Heart right ventricle (tissue), 16 donors: ENCODE measurements at places on chromosomes 12 and 14. TPM values are rescaled to one million over a fixed set of nuclear protein-coding genes. Genes with fewer than 3 reads are reported as not detected.

DNA sequence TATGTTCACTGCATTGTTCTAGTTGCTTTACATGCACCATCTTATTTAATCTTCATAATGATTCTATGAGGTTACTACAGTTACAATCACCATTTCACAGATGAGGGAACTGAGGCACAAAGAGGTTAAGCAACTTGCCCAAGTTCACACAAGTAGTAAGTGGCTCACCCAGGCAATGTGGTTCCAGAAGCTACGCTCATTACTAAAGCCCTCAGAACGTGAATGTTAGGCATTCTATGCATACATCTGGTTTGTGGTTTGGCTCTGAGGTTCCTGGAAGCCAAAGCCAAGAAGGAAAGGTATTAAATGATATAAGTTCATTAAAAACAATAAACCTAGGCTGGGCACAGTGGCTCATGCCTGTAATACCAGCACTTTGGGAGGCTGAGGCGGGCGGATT lies 14.4 kb upstream of the VRTN start:
- no peak overlapping the region for H3K27ac ChIP-seq
- no peak overlapping the region for H3K4me3 ChIP-seq
- H3K4me1 ChIP-seq: no peaks in the 10 kb centered on the region
- H3K27me3 ChIP-seq: no peaks in the 10 kb centered on the region

DNA sequence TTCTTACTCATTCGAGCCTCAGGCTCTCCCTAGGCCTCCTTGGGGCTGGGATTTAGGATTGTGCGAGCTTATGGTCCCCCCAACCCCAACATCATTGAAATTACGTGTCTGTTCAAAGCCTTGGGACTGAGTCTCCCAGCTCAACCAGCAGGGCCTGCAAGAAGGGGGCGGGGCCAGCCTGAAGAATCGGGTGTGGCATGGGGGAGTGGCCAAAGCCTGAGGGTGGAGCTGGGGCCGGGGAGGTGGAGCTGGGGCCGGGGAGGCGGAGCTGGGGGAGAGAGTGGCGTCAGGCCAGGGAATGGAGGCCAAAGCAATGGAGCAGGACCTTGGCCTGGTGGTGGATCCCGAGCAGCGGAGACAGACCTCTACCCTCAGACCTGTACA lies 24.3 kb upstream of the HSPB8 start:
- H3K27me3 ChIP-seq: no peaks in the 10 kb centered on the region
- no peak overlapping the region for H3K27ac ChIP-seq
- no peaks in the 10 kb centered on the region for H3K4me1 ChIP-seq

DNA sequence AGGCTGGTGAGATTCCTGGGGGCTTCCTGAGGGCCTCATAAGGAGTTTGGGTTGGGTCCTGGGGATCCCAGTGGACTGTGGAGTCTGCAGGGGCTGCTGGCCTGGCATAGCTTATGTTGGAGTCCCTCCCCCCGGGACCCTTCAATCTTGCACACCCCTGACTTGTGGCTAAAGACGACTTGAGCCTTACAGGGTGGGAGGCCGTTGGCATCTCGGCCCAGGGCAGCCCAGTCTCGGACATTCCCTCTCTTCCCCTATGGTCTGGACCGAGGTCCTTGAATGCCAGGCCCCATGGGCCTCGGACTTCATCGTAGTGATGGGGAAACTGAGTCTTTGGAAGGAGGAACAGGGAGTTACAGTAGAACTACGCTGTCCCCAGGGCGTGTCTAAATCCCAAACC lies 12.5 kb downstream of the RTL1 start:
- no peak overlapping the region for H3K4me3 ChIP-seq
- peaks cover 21% of the 10 kb centered on the region for H3K27me3 ChIP-seq
- no peak overlapping the region for H3K27ac ChIP-seq
- no peaks in the 10 kb centered on the region for H3K36me3 ChIP-seq

DNA sequence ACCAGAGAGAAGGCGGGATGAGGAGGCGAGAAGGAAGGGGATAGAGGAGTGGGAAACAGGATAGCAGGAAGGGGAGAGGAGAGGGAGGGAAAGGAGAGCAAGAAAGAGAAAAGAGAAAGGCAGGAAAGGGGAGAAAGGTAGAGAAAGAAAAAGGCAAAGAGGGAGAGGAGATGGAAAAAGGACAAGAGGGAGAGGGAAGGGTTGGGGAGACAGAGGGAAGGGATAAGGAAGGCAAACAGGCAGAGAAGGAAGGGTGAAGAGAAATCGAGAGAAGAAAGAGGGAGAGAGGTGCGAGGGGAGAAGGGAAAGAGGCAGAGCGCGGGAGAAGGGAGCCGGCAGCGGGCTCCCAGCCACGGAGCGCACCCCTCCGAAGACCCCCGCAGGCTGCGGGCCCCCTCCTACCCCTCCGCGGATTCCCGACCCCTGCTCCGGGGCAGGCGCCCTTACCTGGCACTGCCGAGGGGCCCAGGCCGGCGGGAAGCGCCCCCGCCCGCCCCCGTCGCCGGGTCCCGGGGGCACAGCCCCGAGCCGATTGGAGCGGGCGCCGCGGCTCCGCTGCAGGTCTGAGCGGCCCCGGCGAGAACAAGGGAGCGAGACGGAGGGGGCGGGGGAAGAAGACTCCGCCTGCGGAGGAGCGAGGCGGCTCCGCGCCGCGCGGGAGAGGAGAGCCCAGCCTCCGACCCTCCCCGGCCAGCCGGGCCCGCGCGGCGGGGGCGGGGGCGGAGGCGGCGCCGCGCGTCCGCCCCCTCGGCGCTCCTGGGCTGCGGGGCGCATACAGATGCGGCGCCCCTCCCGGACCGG lies at the start of gene CDH24:
TSS of gene CDH24 (minus strand) at position 565 of the 801 bp plus-strand sequence. CDS start 1,787 bp downstream, outside the sequence.
- H3K4me1 ChIP-seq: peaks cover 13% of the 10 kb centered on the region
- peak within 1 kb of the TSS; percentile 48 for H3K4me3 ChIP-seq
- peak within 1 kb of the TSS; percentile 55 for H3K27ac ChIP-seq
- no peaks in the 10 kb centered on the region for H3K27me3 ChIP-seq
- peaks cover 37% of the 10 kb centered on the region for H3K36me3 ChIP-seq

- no peak for DNase-seq
- H3K36me3 ChIP-seq: no peaks in the 10 kb centered on the region
- H3K27ac ChIP-seq: no peak overlapping the region
- no peaks in the 10 kb centered on the region for H3K4me1 ChIP-seq
- no peak overlapping the region for H3K4me3 ChIP-seq
Measured at GRCh38 chr12:88445705-88446394, 134.4 kb downstream of the KITLG start.

GRCh38 chr12:55996715-55997534 lies at the start of gene SUOX:
Gene SUOX, plus strand, starts transcription at chr12:55997276. Its CDS starts 4,946 bp downstream, at chr12:56002222.
- DNase-seq: peak; percentile 97
- no peaks in the 10 kb centered on the region for H3K27me3 ChIP-seq
- H3K36me3 ChIP-seq: peaks cover 5% of the 10 kb centered on the region
- H3K4me1 ChIP-seq: peaks cover 11% of the 10 kb centered on the region
- peak within 1 kb of the TSS; percentile 56 for H3K4me3 ChIP-seq
- H3K27ac ChIP-seq: peak within 1 kb of the TSS; percentile 90

DNA sequence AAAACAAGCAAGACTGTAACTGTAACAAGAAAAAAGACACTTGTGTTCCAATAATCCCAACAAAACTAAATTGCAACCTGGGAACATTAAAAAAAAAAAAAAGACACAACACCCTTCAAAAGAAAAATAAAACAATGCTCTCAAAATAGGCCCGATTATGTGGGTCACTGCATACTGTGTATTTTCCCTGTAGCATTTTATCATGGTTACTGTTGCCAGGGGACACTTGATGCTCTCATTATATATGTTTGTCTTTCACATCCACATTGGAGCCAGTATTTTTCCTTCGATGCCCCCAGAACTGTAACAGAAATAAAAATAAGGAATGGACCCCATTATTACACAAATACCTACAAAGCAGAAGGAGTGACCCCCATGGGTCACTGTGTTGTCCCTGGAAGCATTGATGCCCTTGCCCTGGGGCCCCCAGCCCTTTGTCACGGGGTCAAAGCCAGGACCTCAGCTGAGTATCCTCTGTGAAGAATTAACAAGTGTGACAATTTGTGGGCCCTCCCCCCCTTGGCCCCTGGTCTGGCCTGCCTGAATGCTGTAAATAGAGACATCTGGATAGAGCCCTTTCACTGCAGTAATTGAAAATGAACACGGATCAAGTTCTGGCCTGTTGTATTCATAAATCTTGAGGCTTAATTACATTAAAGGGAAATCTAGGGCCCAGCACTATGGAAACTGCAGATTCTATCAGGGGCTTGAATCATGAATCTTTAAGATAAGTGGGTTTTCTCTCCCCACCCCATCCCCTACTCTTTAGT lies 72.8 kb downstream of the C12orf42 start:
- no peaks in the 10 kb centered on the region for H3K4me1 ChIP-seq
- no peak for DNase-seq
- no peak overlapping the region for H3K4me3 ChIP-seq
- no peaks in the 10 kb centered on the region for H3K27me3 ChIP-seq

DNA sequence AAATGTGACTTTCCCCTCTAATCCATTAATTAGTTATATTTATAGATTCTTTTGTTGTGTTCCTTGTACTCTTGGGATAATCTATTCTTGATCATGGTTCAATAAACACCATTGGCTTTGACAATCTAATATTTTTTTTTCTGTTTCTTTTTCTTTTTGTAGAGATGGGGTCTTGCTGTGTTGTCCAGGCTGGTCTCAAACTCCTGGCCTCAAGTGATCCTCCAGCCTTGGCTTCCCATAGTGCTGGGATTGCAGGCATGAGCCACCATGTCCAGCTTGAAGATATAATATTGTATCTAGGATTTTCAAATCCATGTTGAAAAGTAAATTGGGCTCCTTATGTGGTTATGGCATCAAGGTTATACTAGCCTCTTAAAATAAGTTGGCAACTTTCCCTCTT lies 6.2 kb downstream of the DNAL1 start:
- DNase-seq: no peak
- no peaks in the 10 kb centered on the region for H3K27me3 ChIP-seq
- H3K4me1 ChIP-seq: peaks cover under 1% of the 10 kb centered on the region

DNA sequence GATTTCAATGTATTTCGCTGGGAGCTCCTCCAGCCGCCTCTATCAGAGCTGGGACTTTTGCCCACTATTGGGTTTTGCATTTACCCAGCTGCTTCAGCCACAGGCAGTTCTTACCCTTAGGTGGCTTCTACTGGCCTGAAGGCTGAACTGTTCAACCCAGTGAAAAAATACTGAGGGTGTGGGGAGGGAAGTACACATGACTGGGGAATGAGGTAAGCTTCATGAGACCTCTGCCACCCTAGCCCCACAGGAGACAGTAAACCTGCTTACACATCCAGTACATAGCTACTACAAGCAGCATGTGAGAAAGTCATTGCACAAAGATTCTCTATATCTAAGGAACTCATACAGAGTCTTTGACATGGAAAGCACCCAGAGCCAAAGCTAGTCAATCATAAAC lies 411.1 kb downstream of the SYT1 start:
- H3K4me3 ChIP-seq: no peak overlapping the region
- H3K27ac ChIP-seq: no peak overlapping the region
- DNase-seq: no peak
- H3K36me3 ChIP-seq: no peaks in the 10 kb centered on the region
- H3K4me1 ChIP-seq: no peaks in the 10 kb centered on the region

- H3K27ac ChIP-seq: no peak overlapping the region
- H3K36me3 ChIP-seq: no peaks in the 10 kb centered on the region
- no peak for DNase-seq
Measured at GRCh38 chr12:87827638-87828264, 201.4 kb downstream of the C12orf50 start.

- H3K27me3 ChIP-seq: no peaks in the 10 kb centered on the region
- no peaks in the 10 kb centered on the region for H3K36me3 ChIP-seq
- peaks cover 14% of the 10 kb centered on the region for H3K4me1 ChIP-seq
- no peak for DNase-seq
- H3K4me3 ChIP-seq: no peak overlapping the region
- no peak overlapping the region for H3K27ac ChIP-seq
Measured at GRCh38 chr14:66403183-66403582, 83.0 kb upstream of the CCDC196 start.

GRCh38 chr12:13181375-13182070 lies 15.0 kb upstream of the EMP1 start:
- DNase-seq: no peak
- peaks cover 13% of the 10 kb centered on the region for H3K27me3 ChIP-seq
- H3K4me3 ChIP-seq: no peak overlapping the region
- no peak overlapping the region for H3K27ac ChIP-seq

DNA sequence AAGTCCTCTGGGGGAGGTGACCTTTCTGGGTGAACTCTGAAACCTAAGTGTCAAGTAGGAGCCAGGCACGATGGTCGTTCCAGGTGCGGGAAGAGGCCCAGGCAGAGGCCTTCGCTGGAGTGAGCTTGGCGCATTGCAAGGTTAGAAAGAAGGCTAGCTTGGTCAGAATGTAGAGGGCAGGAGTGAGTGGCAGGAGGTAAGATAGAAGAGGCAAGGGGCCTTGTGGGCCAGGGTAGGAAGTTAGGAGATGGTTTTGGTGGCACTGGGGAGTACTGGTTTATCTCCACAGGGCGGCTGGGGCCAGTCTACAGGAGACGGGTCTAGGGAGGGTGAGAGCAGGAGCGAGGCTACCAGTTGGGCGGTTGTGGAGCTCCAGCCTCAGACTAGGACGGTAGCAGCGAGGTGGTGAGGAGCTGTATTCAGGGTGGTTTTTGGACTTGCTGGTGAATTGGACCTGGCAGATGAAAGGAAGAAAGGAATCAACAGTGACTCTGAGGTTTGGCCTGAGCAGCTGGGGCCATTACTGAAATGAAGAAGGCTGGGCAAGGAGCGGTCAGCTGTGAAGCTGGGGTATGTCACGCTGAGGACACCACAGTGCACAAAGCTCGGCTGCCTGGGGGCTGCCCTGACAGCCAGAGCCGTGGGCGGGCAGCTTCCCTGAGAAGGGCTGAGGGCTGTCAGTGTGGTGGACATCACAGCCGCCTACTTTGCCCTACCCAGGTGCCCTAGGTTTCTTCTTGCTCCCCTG lies 9.0 kb downstream of the MLXIP start:
- H3K27ac ChIP-seq: peak overlapping the region; percentile 5
- no peak for DNase-seq
- H3K27me3 ChIP-seq: no peaks in the 10 kb centered on the region
- peaks cover 39% of the 10 kb centered on the region for H3K36me3 ChIP-seq
- H3K4me3 ChIP-seq: no peak overlapping the region

- H3K36me3 ChIP-seq: no peaks in the 10 kb centered on the region
- H3K27me3 ChIP-seq: no peaks in the 10 kb centered on the region
- peaks cover 31% of the 10 kb centered on the region for H3K4me1 ChIP-seq
- H3K27ac ChIP-seq: no peak overlapping the region
- no peak overlapping the region for H3K4me3 ChIP-seq
- no peak for DNase-seq
Measured at GRCh38 chr14:89598548-89599186, 181.6 kb upstream of the FOXN3 start.

- H3K27me3 ChIP-seq: no peaks in the 10 kb centered on the region
- H3K27ac ChIP-seq: no peak overlapping the region
- no peaks in the 10 kb centered on the region for H3K36me3 ChIP-seq
- no peaks in the 10 kb centered on the region for H3K4me1 ChIP-seq
- no peak overlapping the region for H3K4me3 ChIP-seq
Measured at GRCh38 chr12:119614705-119615104, 21.1 kb downstream of the TMEM233 start.

DNA sequence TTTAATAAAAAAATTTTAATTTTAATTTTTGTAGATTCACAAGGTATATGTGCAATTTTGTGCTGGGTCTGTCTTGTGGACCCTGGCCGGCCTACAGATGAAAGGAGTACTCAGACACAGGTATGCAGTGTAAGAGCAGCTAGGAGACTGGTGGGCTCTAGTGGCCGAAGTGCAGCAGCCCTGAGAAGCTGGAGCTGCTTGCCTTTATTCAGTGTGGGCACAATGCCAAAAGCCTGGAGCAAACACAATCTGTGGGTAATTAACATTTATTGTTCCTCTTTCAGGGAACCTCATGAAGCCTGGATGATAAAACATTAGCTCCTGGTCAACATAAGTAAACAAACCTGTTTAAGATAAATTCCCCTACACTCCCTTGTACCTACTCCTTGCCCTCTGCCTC lies 135.7 kb upstream of the SEL1L start:
- no peaks in the 10 kb centered on the region for H3K4me1 ChIP-seq
- no peak for DNase-seq

Gene ACOT6
- total RNA-seq: not detected

Gene LRP1-AS
- not detected for total RNA-seq

Gene SPX
- total RNA-seq: 21.5 TPM

Gene TMEM233
- 0.44 TPM for total RNA-seq
